ENCODE measurements at places on chromosomes 16 and 17.

DNA sequence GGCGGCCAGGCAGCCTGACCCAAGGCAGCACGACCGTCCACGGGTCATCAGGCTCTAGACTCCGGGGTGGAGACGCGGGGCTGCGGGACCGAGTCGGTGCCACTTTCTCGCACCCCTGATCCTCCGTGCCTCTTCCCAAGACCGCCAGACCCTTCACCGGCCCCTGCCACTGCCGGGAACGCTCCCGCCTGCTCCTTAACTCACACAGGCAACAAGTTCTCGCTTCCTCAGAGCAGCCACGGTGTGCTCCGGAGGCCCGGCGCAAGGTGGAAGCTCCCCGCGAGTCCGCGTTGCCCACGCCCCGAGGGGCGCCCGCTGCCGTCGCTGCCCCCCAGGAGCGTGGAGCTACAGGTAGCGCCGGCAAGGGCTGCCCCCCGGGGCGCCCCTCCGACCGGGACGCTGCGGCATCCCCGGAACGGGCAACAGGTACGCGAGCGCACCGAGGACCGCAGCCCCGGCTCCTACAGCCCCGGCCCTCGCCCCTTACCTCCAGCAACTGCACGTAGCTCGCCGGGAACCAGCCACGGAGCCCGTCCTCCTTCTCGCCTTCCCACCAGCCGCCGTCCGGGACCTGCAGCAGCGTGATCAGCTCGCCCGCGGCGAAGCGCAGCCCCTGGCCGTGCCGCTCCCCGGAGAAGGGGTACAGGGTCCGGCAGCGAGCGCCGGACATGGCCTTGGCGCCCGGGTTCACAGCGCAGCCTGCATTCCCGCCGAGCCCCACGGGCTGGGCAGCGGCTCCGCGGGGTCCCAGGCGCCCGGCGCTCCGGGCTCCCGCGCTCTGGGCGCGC is 491 bp downstream of the GAS7 start:
- no peak for DNase-seq

DNA sequence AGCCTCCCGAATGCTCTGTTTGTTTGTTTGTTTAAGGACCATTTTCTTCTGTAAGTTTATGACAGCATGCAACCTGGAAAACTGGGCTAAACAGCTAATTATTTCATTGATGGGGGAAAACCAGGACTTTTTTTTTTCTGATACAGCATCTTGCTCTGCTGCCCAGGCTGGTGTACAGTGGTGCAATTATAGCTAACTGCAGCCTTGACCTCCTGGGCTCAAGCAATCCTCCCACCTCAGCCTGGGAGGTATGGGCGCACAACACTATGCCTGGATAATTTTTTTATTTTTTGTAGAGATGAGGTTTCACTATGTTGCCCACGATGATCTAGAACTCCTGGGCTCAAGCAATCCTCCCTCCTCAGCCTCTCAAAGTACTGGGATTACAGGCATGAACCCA is 37.3 kb downstream of the GPATCH8 start:
- no peak for DNase-seq

GRCh38 chr16:88780142-88781062 is 4.6 kb downstream of the PIEZO1 start:
- no peak for DNase-seq

DNA sequence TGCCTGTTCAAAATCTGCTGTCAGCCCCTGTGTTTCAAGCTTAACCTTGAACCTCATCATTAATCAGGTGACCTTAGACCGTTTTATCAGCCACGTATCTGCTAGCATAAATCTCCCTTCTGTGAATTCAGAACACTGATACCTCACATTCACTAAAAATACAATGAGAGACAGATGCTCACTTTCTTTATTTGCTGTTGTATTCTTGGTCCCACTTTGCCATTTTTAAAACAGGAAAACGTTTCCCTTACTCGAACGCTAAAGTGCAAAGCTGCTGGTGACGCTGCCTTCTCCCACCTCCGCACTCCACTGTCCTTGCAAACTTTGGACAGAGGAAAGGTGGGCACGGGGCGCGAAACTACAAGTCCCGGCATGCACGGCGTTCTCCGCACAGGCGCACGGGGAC is 220 bp upstream of the ARHGAP44 start:
- DNase-seq: no peak

DNA sequence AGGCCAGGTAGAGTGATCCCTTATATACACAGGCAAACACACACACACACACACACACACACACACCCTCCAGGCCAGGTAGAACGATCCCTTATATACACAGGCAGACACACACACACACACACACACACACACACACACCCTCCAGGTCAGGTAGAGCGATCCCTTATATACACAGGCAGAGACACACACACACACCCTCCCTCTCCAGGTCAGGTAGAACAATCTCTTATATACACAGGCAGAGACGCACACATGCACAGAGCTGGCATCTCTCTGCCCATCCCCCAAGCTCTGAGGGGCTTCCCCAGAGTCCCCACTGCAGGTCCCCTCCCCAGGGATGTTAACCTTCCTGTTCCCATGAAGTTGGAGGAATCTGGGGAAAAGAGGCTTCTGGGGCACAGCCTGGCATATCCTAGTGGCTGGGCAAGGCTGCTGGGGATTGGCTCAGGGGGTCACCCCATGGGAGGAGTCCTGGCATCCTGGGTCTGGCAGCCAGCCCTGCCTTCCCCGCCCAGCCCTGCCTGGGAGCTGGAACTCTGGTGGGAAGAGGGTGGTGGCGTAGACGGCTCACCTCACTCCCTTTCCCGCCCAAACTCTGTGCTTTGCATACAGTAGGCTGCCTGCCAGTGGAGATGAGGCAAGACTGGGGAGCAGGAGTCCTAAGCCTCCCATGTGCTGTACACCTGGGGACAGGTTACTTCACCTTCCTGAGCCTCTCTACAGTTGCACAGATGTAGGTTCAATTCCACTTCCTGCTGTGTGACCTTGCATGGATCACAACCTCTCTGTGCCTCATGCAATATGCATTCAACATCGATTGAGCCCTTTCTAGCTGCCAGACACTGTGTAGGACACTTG is 41.8 kb downstream of the TEKT5 start:
- no peak for DNase-seq

DNA sequence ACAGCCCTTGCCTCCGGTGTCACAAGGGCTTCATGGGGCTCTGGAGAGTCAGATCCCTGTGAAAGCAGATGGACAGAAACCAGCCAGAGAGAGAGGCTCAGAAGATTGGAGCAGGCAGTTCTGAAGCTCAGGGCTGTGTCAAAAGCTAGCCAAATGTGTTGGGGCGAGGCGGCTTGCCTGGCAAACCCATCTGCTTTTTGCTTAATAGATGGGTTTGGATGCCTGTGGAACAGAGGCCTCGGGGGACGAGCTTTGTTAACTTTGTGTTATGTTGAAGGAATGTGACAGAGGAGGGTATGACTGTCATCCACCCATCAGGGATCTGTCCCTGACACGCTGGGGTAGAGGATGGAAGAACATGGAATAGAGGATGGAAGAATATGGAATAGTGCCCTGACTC is 21.0 kb upstream of the SLC12A3 start:
- DNase-seq: no peak

DNA sequence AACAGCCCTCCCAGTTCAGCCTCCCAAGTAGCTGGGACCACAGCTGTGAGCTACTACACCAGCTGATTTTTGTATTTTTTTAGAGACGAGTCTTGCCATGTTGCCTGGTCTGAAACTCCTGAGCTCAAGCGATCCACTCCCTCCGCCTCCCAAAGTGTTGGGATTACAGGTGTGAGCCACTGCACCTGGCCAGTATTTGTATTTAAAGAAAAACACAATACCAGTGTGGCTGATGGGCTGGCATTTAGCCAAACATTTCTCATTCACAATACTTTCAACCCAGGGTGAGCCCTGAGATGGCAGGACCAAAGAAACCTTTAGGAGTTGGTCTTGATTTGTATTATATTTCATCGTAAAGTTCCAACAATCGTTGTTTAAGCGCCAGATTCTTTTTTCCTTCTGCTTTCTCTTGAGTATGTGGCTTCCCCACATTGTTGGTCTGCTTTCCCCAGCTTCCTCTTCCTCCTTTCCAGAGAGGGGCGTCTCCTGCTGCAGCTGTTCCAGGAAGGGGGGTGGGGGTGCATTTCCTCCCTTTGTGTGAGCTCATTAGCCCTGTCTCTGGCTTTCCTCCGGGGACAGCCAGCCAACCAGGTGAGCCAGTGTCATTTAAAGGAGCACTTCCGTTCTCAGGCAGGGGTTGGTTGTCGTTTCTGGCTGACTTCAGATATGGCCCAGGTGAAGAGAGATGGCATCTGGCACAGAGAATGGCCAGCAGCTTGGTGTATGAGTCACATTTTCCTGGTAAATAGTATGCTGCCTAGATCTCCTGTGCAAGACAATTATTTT is 79.9 kb downstream of the GPRC5B start:
- DNase-seq: no peak

DNA sequence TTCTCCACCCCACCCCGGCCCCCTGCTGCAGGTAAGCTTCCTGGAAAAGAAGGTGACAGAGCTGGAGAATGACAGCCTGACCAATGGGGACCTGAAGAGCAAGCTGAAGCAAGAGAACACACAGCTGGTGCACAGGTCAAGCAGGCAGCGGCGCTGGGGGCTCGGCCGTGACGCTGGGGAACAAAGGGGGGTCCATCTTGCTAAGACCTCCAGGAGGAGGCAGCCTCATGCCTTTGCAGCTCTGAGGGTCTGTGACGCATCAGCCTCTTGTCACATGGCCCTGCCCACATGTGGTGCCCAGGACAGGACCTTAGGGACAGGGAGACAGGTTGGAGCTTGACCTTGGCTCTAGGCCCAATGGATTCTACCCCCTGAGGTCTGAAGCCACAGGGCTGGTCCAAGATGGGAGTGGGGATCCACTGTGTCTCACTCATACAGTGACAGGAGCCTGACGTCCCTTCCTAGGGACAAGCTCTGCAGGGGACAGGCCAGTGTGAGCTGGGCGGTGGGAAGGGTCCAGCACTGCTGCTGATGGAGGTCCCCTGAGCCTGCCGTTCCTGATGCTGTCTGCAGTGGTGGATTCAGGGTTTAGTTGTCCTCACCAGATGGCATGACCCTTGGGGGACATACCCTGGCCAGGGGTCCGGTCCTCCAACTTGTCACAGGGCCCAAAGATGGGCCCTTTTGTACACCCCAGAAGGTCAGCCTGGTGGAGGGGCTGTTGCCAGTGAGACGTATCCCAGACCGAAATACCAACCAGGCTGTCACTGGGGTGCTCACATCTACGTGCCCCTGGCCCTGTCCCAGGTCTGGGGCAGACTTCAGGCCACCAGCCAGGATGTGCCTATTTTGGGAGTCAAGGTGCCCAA is 132.6 kb downstream of the RAB11FIP4 start:
- no peak for DNase-seq

GRCh38 chr16:80066805-80067580 is 466.5 kb upstream of the MAF start:
- DNase-seq: no peak

DNA sequence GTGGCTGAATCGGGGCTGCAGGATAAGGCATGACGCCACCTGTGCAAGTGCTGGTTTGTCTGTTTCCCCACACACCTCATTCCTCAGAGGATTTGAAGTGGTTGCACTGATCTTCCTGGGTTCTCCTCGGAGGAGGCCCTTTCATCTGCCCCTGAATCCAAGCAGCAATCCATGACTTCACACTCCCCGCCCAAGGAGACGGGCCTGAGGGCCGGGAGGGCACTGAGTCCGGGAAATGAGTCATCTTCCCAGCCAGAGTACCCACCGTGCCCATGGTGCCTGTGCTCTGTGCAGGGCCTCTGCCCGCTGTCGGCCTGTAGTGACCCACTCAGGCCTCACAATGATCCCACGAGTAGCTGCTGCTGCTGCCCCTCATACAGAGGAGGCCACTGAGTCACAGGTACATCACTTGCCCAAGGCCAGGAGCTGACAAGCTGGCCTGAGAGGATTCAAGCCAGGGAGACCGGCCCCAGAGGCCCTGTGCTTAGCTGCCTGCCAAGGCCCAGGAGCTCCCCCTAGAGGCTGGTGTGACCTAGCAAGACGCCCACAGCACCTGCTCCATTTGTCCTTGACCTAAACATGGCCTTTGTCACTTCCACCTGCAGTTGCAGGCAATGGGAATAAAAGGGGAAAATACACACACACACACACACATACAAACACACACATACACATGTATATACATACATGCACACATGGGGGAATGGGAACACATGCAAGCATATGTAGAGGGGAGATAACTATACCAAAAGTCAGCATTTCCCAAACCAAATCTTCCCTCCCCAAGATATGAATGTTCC is 240.0 kb downstream of the C16orf95 start:
- peak; percentile 45 for DNase-seq

DNA sequence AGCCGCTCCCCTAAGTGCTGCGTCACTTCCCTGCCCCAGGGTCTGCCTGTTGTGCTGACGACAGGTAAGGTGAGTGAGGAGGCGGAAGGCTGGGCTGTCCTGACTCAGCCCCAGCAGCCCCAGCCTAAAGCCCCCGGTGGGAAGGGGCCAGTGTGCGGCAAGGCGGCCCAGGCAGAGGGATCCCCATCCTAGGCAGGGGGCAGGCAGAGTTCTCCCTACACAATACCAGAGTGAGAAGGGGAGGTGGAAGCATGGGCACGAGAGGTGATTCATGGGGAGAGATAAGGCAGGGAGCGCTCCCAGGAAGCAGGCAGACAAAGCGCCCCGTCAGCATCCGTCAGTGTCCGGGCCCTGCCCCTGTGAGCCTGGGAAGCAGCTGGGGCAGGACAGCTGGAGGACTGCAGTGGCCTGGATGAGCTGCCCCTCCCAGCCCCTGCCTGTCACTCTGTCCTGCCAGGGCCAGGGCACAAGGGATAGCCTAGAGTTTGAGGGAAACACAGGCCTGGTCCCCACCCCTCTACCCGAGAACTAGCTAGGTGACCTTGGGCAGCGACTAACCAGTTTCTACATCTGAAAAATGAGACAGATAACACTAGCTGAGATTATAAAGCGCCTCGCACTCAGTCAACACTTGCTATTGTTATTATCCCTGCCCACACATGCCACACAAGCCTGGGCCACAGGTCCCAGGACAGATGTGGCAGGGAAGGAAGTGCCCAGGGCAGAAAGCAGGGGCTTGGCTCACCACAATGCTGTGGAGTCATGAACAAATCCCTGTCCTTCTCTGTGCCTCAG is 3.8 kb downstream of the FAM83G start:
- no peak for DNase-seq

DNA sequence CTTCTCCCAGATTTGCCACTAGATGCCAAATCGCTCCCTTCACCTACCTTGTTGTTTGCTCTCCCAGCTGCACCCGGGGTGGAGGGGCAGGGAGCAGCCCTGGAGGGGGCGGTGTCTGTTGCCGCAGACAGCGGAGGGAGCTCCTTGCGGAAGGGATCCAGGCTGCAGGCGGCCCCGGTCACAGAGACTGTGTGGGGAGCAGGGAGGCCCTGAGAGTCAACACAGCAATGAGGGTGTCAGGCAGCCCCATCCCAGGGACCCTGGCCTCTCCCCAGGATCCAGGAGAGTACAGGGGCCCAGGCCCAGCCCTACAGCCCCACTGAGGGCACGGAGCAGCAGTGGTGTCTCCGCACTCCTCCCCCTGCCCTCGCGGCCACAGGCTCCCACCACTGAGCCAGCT is 50.5 kb upstream of the CHMP6 start:
- DNase-seq: no peak

Measured in activated CD4-positive, CD25-positive, alpha-beta regulatory T cell treated with anti-CD3 and anti-CD28 coated beads, Interleukin-2, amount 50 U/mL, for 72 hours (primary cell).